ENCODE measurements at places on chromosomes 13 and 19. TPM values are rescaled to one million over a fixed set of nuclear protein-coding genes. Genes with fewer than 3 reads are reported as not detected.

The ZNF823 gene
- 3.0 TPM for total RNA-seq

The LSR gene
- total RNA-seq = 212 TPM

The ZNF135 gene
- 9.8 TPM for total RNA-seq

The SHISA2 gene
- total RNA-seq = 33.4 TPM

The LGI4 gene
- total RNA-seq = 3.6 TPM

The TLE2 gene
- total RNA-seq = 22.8 TPM

The MCEMP1 gene
- not detected for total RNA-seq

The DACH1 gene
- 0.45 TPM for total RNA-seq

The CADM4 gene
- 26.0 TPM for total RNA-seq

The LYPD3 gene
- total RNA-seq = 3.0 TPM

The PIH1D1 gene
- 147 TPM for total RNA-seq

- peak; percentile 74 for DNase-seq
These were observed 1.9 kb downstream of the GTPBP3 start for GRCh38 chr19:17339088-17339741.

DNA sequence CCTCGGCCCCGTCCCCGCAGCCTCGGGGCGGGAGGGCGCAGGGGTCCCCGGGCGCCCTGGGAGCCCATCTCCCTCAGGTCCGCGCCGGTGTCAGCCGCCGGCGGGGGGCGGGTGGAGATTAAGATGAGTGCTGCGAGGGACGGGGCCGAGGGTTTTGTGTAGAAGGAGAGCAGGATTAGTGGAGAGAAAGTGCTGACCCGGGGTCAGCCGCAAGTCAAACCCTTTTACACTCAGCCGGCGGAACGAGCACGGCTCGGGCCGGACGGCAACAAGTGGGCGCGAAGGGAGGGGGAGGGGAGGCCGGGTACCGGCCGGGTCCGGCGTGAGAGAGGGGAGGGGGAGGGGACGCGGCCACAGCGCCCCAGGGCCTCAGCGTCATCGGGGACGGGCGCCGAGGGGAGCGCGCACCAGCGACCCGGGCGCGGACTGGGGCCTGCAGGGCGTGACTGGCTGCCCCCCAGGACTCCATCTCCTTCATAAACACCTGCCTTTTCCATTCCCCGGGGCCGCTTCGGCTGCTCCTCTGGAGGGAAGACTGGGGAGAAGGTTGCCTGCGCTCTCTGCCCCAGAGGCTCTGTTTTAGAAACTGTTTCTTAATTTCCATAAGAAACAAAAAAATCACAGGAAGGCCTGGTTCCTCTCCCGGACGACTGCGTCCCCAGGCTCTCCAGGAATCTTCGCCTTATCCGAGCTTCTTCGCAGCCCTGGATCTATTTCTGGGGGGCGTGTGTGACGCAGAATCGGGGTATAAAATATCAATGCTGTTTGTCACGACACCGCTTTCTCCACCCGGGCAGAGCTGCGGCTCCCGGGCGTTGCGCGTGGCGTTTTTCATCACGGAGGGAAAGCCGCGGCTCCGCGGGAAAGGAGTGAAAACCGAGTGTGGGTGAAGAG, 6.5 kb downstream of the SOX1 start:
- DNase-seq = peak; percentile 89

DNA sequence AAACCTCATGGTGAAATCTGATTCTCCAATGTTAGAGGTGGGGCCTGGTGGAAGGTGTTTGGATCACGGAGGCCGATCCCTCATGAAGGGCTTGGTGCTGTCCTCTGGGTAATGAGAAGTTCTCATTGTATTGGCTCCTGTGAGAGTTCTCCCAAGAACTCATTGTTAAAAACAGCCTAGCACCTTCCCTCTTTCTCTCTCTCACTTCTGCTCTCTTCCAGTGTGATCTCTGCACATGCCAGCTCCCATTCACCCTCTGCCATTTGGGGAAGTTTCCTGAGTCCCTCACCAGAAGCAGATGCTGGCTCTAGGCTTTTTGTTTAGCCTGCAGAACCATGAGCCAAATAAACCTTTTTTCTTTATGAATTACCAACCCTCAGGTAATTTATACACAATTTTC, 3.1 kb upstream of the SUCLA2 start:
- DNase-seq = peak; percentile 39

- no peak for DNase-seq
These were observed 295.2 kb downstream of the DCLK1 start for GRCh38 chr13:35835989-35836388.

GRCh38 chr19:48489608-48490216, 20.5 kb downstream of the CYTH2 start:
- DNase-seq = peak; percentile 87

- DNase-seq = no peak
These were observed 2.5 kb upstream of the TMEM190 start for GRCh38 chr19:55373993-55374757.

GRCh38 chr13:93945621-93946020, 533.9 kb downstream of the DCT start:
- DNase-seq = no peak

DNA sequence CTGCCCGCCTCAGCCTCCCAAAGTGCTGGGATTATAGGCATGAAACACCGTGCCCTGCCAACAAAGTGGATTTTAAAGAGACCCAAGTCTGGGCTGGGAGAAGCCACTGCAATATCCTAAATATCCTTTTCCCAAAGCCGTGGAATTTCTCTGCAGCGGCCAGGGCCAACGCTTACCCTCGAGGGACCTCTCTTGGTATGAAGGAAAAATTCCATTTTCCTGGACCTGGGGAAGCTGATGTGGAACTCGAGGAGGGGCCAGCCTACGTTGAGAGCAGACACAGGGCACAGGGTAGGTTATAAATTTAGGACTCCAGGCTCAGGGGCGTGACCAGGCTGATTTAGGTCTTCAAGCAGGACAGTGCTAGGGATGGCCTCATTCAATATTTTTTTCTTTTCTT, 17.7 kb upstream of the UPF1 start:
- no peak for DNase-seq

- no peak for DNase-seq
These were observed 33.4 kb downstream of the RFX2 start for GRCh38 chr19:6076675-6077463.

DNA sequence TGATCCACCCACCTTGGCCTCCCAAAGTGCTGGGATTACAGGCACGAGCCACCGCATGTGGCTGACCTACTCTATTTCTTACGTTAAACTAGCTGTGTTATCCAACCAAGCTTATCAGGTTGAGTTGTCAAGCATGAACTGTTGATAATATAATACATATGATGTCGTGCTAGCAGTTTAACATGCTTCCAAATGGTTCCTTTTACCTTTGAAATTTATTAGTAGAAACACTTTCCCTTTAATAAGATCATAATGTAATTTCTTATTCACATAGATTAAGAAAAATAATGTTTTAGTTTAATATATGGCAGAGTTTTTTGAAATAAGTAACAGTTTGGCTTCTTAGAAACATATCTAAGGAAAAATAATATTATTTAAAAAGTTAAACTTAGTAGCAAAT, 34.4 kb upstream of the VWA8 start:
- no peak for DNase-seq

DNA sequence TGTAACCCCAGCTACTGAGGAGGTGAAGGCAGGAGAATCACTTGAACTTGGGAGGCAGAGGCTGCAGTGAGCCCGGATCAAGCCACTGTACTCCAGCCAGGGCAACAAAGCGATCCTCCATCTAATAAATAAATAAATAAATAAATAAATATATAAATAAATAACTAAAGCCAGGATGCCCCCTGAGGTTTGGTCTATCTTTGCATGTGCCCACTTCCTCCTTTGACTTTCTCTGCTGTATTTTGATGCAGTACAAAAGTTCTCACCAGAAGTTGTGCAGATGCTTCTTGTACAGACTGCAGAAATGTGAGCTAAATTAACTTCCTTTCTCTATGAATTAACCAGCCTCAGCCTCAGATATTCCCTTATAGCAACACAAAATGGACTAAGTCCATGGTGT, 6.5 kb upstream of the N4BP2L2 start:
- no peak for DNase-seq

DNA sequence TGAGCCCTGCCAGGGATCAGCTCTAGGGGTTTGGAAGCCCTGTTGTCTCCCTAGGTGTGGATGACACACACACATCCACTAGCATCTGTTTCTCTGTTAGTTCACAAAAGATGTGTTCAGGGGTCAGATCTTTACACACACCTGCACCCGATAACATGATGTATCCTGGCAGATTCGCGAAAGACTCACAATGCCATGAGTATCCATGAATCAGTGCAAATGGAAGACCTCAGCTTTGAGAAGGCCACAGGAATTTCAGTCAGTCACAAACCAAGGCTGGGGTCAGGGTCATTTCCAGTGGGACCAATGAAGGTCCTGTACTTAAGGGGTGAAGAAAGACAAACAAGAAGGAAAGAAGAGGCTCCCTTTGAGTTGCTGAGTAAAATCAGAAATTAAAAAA, 898.2 kb downstream of the UQCRFS1 start:
- no peak for DNase-seq

DNA sequence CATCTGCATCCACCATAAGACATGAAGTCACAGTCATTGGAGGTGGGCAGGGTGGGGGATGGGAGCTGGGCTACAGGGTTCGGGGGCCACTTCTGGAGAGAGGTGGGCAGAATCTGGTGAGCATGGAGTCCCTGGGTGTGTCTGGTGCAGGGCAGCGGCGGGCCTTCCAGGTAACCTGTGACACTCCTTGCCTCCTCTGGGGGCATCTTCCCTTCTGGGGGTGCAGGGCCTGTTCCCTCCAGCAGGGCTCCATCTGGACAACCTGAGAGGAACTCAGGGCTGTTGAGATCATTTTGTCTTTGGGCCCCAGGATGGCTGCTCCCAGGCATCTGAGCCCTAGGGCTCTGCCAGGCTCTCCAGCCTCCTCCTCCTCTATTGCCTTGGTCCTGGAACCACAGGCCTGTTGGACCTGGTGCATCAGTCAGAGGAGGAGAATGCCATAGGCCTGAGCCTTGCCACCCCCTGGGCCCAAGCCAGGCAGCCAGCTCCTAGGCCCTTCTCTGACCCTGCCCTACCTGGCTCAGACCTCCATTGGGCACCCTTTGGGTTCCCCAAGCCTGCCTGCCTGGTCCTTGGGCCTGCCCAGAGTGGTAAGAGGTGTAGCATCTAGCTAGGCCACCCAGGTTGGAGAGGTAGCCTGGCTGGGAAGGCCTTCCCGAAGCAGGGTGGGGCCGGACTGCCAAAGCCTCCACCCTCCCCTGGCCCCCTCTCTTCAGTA, 13.4 kb downstream of the LYL1 start:
- peak; percentile 89 for DNase-seq

- no peak for DNase-seq
These were observed 16.2 kb downstream of the FRY start for GRCh38 chr13:32047793-32048192.

- peak; percentile 53 for DNase-seq
These were observed 231.0 kb upstream of the IRS2 start for GRCh38 chr13:110017379-110017778.

GRCh38 chr13:39451301-39451700, 151.7 kb downstream of the LHFPL6 start:
- DNase-seq = no peak

DNA sequence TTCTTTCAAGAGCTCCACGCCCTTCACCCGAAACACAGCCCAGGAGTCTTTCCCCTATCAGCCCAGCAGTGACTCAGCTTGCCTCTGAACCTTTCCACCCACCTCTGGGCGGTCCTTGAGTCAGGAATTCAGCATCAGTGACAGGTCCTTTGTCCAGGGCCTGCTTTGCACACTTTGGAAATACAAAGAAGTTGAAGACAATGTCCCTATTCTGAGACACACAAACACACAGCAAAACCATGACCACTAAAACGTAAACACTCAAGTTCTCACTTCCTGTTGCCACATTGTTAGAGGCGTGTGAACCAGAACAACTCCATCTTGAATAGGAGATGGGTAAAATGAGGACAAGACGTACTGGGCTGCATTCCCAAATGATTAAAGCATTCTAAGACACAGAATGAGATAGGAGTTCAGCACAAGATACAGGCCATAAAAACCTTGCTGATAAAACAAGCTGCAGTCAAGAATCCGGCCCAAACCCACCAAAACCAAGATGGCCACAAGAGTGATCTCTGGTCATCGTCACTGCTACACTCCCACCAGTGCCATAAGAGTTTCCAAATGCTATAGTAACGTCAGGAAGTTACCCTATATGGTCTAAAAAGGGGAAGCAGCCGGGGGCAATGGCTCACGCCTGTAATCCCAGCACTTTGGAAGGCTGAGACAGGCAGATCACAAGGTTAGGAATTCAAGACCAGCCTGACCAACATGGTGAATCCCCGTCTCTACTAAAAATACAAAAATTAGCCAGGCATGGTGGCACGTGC, 49.2 kb upstream of the ATP12A start:
- DNase-seq = no peak

DNA sequence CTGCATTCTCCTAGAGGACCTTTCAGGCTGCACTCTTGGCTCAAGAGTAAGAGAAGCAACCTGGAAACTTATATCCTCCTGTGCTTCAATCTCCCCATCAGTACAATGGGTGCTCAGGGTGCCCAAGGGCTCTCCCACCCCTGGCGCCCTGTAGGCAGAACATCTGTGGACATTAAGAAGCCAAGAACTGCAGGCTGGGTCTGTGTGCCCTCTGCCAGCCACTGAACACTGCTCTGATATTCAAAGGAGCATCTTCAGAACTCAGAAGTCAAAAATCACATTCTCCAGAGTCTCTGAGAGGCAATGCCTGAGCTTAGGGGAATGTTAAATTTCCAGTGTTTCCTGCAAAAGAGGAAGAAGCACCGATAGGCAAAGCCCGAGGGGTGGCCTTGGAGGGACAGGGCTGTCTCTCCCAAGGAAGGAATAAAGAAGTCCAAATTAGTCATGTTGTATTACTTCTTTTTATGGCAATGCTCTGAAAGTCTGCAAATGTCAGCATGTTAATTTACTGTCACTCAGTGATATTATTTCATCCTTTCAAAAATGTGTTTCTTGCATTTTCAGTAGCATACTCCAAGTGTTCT, 88.1 kb downstream of the TSHZ3 start:
- no peak for DNase-seq

DNA sequence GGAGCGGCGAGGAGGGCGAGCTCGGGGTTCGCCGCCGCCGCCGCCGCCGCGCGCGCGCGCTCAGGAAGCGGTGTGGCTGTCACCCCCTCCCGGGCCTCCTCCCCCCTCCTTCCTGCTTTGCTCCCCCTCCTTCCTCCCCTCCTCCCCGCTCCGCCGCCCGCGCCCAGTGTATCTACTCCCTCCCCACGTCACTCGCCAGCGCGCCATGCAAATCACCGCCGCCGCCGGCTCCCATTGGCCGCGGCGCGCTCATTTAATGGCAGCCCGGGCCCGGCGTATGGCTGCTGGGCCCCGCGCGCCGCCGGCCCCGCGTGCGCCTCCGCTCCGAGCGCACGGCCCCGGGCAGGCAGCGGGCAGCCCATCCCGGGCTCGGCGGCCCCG, 335 bp upstream of the SOX1 start:
- DNase-seq = peak; percentile 92

GRCh38 chr13:52723181-52723580, 16.4 kb downstream of the CNMD start:
- no peak for DNase-seq

DNA sequence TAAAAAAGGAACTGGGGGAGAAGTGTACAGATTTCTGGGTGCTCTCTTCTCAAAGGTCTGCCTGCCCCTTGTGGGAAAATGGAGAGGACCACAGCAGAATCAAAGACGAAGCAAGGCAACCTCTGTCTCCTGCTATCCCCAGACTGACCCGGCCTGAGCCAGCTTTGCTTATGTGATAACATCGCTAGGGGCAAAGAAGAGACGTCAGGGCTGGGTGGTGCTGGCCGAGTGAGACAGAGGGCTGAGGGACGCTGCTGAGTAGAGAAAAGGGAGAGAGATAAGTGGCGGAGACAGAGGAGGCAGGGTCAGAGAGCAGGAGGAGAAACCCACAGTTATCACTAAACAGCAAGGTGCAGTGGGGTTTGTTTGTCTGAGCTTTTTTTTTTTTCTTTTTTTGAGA, 4.6 kb upstream of the MUC16 start:
- DNase-seq = no peak

- DNase-seq = no peak
These were observed 61.9 kb downstream of the FLT1 start for GRCh38 chr13:28432816-28433560.

- DNase-seq = no peak
These were observed 5.2 kb downstream of the MIDN start for GRCh38 chr19:1253514-1254080.
